ENCODE measurements at places on chromosomes 12 and 14.

- no peak for DNase-seq
Measured at GRCh38 chr12:131830914-131831571, 2.9 kb downstream of the MMP17 start.

DNA sequence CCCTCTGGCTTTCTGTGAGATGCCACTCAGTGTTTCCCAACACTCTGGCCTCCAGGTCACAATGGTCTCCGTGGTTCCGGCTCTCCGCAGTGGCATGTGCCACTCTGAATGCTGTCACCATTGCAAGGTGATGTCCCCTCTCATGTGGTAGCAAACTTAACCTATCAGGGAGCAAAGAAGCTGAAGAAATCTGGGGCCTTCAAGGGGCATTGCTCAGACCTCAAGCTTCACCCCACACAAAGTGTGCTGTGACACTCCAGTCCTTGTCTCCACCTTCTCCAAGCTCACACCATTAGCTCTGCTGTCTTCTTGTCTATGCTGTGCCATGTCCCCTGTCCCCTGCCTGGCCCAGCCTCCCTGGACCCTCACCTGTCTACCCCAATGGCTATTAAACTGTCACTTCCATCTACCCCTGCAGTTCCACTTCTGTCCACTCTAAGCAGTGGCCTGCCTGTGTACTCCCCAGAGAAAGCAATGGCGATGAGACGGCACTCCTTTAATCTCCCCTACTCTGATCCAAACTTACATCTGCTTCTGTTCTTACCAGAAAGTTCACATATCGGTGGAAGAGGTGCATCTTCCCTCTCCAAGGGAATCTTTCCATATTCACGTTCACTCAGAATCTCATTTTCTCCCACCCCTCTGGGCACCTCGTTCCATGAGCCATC lies 93.7 kb downstream of the DHRS2 start:
- DNase-seq: no peak

DNA sequence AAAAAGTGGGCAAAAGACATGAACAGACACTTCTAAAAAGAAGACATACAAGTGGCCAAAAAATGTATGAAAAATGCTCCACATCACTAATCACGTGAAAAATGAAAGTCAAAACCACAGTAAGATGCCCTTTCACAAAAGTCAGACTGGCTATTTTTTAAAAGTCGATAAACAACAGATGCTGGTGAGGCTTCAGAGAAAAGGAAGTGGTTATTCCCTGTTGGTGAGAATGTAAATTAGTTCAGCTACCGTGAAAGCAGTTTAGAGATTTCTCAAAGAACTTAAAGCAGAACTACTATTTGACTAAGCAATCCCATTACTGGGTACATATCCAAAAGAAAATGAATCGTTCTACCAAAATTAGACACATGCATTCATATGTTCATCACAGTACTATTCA lies 237.0 kb downstream of the KIF21A start:
- no peak for DNase-seq

DNA sequence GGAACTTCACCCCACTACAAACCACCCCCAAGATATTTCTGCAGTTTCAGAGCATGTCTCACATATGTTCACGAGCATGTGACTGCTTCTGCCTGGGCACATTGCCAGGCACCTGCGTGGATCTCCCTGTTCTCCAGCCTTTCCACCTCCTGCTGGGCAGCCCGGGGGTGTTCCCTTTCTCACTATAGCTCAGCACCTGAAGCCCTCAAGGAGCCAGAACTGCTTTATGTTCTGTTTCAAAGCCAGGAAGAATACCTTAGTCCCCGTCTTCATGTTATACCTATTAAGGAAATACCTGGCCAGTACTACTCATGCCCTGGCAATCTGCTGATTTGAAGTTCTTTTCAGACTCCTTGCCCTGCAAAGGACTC lies 4.2 kb upstream of the FGF6 start:
- DNase-seq: no peak

DNA sequence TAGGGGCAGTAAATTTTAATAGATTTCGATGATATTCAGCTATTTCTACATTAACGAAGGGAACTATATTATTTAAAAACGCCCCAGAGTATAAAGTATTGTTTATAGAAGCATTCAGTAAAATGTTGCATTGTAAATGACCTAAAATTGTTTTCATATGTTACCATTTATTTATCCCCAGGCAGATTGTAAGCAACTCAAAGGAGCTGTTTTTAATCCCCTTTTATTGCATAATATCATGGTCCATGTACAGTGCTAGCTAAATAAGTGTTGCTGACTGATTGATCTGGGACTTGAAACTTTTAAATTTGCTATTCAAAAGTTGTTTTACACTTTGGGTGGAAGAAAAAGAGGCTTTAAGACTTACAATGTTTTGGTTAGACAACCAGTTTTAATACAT lies 199.0 kb upstream of the SLC38A2 start:
- no peak for DNase-seq

- no peak for DNase-seq
Measured at GRCh38 chr12:69553628-69554248, 31.5 kb upstream of the CCT2 start.

DNA sequence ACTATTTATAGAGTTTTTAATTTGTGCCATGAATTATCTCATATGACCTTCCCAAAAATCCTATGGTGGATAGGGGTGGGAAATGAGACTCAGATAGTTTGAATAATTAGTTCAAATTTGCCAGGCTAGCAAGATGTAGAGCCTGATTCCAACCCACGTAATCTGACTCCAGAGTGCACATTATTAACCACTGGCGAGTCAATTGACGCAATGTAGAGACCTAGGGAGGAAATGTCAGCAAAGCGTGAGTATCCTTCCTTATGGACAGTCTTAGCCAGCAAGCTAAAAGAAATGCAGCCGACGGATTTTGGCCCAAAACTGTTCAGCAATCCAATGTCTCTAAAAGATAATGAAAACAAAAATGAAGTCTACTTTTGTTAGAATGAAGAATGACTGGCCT lies 193.3 kb upstream of the KRR1 start:
- DNase-seq: no peak

GRCh38 chr12:18583655-18584054 lies 154.2 kb downstream of the PLCZ1 start:
- DNase-seq: no peak

- no peak for DNase-seq
Measured at GRCh38 chr12:90653040-90653439, 301.9 kb downstream of the CCER1 start.

GRCh38 chr14:97116546-97116945 lies 319.4 kb downstream of the VRK1 start:
- DNase-seq: no peak

GRCh38 chr14:34460841-34461240 lies 1.2 kb downstream of the SPTSSA start:
- DNase-seq: no peak

DNA sequence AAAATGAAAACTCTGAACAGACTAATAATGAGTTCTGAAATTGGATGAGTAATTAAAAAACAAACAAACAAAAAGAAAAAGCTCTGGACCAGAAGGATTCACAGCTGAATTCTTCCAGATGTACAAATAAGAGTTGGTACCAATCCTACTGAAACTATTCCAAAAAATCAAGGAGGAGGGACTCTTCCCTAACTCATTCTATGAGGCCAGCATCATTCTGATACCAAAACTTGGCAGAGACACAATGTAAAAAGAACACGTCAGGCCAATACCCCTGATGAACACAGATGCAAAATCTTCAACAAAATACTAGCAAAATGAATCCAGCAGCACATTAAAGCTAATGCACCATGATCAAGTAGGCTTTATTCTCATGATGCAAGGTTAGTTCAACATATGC lies 183.9 kb upstream of the CNOT2 start:
- DNase-seq: no peak

GRCh38 chr14:104650981-104651875 lies 38.2 kb upstream of the INF2 start:
- no peak for DNase-seq

DNA sequence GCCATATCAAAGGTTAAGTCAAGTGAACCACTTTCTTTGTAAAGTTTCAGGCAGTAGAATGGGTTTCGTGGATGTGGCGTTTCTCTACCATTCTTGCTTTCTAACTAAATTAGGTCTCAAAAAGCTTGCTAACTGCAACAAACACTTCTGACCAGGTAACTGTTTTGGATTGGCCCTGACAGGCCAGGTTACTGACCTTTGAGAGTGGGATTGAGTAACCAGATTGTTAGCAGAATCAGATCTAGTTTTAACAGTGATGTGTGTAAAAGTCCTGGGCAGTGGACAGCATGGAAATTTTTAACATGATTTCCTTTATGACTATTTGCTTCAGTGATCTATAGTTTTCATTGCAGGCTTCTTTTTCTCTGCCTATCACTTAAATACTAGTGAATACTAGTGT lies 57.9 kb downstream of the TMTC3 start:
- DNase-seq: no peak

GRCh38 chr14:100727086-100727872 lies 587 bp downstream of the DLK1 start:
- no peak for DNase-seq

- no peak for DNase-seq
Measured at GRCh38 chr14:99853206-99853605, 60.0 kb downstream of the EML1 start.

DNA sequence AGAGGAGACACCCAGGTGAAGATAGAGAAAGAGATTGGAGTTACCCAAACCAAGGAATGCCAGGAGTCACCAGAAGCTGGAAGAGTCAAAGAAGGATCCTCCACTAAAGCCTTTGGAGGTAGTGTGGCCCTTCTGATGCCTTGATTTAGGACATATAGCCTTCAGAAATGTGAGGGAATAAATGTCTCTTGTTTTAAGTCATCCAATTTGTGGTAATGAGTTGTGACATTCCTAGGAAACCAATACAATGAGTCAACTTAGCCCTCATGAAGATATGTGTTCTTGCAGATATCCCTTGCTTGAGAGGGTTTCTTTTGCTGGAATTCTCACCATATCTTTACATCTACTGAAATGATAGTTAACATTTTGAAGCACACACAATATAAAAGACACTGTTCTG lies 58.8 kb downstream of the CCER1 start:
- no peak for DNase-seq

DNA sequence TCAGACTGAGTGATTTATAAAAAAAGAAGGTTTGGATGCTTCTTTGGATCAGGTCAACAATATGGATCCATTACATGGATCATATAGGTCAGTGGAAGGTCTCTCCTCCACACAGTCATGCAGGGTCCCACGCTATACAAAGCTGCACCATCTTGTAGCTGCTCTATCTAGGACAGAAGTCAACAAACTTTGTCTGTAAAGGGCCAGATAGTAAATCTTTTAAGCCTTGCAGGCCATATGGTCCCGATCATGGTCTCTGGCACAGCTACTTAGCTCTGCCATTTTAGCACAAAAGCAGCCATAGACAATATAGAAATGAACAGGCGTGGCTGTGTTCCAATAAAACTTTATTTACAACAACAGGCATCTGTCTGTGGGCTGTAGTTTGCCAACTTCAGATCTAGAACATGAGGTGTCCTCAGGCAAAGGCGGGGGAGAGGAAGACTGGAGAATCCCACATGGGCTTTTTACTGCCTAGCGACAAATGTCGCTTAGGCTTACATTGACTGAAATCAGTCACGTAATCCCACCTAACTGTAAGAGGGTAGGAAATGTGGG lies 36.7 kb downstream of the TMEM233 start:
- no peak for DNase-seq

- DNase-seq: no peak
Measured at GRCh38 chr14:39641224-39641623, 209.0 kb upstream of the FBXO33 start.

DNA sequence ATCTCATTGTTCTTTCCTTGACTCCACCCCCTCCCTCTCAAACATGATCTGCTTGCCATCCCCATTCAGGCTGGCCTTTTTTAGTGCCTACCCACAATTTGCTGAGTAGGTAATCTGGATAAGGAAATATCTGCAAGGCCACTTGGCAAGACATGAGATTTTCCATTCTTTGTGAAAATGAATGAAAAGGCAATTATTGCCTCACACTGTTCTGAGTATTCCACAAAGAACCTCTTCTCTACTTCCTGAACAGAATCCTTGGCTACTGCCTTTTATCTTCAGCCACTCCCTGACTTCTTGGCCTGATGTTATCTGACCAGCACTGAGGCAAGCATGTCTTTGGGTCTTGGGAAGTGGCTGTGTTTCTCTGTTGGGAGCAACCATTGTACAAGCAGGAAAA lies 263.2 kb upstream of the ATP2B1 start:
- DNase-seq: no peak

GRCh38 chr14:86055512-86056075 lies 525.6 kb downstream of the FLRT2 start:
- DNase-seq: no peak

DNA sequence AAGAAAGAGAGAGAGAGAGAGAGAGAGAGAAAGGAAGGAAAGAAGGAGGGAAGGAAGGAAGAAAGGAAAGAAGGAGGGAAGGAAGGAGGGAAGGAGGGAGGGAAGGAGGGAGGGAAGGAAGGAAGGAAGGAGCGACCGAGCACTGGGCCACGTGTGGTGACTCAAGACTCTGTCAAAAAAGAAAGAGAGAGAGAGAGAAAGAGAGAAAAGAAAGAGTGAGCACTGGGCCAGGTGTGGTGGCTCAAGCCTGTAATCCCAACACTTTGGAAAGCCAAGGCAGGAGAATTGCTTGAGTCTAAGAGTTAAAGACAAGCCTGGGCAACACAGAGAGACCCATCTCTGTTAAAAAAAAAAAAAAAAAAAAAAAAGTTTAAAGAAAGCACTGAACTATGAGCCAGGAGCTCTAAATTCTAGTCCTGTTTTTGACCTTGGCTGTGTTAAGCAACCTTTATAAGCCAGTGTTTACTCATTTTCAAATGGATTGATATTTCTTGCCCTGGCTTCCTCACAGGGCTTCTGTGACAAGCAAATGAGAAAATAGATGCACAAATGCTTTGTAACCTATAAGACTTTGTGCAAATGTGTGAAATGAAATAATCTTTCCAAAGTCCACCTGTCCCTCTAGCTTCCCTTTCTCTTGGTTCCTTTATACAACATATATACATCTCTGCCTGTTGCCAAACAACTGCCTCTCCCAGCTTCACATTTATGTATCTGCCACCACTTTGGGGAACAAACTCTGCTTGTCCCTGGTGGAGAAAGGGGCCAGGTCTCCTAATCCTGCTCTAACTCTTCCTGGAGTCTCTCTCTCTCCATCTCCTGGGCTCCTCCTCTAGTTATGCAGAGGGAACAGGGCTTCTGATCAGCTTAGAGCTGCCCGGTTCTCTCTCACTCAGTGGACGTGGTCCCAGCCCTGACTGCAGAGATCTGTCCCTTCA lies 16.1 kb upstream of the PLEKHG6 start:
- DNase-seq: no peak

DNA sequence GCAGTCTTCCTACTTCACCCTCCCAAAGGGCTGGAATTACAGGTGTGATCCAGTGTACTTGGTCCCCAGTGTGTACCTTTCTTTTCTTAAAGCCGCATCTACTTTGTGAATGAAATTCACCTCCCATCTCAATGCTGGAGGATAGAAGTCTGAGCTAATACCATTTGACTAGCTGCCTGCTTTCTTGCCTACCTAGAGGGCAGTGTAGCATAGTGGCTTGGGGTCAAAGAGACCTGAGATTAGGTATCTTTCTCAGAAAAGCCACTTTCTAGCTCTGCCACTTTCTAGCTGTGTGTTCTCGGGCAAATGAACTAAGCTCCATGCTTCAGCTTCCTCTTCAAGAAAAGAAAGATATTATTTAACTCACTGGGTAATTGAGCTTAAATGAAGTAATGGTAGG lies 16.9 kb downstream of the SMOC1 start:
- DNase-seq: no peak

- DNase-seq: no peak
Measured at GRCh38 chr12:95955549-95956159, 12.5 kb downstream of the AMDHD1 start.

GRCh38 chr12:81998761-81999378 lies 239.7 kb upstream of the PPFIA2 start:
- no peak for DNase-seq
